ENCODE measurements at places on chromosomes 2 and 18.

GRCh38 chr18:47755102-47755456, 175.4 kb downstream of the SMAD2 start:
- no peak for DNase-seq

DNA sequence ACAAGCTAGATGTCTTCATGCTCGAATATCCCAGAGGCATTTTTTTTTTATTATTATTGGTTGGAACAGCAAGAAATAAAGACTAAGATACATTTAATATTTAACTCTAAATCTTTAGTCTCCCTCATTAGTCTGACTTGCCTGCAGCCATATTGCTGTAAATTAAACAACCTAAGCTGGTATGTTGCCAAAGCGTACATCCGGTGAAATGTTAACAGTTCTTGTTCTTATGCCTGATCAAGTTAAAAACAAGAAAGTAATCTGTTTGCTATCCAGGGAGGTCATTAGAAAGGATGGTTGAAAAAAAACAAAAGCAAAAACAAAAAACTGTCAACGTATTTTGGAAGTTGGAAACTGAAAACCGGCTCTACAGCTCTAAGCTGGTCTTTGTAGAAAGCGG, 125.9 kb upstream of the NABP1 start:
- DNase-seq = no peak

DNA sequence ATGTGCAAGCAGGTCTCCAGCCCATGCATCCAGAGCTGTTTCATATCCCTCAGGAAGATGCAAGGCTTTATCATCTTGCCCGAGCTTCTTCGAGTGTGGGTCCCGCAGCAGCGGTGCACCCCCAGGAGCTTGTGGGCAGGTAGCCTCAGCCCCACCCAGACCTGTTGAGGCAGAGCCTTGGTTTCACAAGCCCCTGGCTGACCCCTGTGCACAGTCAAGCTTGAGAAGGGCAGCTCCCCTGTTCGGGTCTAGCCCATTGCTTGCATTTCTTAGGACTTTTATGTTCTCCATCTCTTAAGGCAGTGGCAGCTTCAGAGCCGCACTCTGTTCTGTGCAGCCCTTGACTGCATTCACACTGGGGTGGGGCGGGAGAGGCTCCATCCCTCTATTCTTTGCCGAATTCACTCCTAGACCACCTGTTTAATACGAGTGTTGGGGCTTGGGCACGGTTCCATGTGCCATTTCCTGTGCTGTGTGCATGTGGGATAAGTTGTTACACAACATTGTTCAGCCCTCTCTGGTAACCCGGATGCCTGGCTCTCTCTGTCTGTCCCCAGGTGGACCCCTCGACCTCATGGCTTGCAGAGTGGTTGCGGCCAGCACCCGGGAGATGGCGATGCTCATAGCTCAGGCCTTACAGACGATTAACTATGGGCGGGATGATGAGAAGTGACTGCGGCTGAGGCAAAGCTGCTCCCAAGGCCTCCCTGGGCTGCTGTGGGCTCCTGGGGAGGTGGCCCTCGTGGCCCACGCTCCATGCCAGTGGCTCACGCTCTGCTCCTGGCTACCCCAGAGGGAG, 48.7 kb downstream of the IMPA2 start:
- DNase-seq = no peak

- DNase-seq = no peak
Observed at GRCh38 chr2:26743852-26744251, 20.2 kb upstream of the SLC35F6 start.

- DNase-seq = no peak
Observed at GRCh38 chr18:48887294-48887904, 63.4 kb downstream of the SMAD7 start.

DNA sequence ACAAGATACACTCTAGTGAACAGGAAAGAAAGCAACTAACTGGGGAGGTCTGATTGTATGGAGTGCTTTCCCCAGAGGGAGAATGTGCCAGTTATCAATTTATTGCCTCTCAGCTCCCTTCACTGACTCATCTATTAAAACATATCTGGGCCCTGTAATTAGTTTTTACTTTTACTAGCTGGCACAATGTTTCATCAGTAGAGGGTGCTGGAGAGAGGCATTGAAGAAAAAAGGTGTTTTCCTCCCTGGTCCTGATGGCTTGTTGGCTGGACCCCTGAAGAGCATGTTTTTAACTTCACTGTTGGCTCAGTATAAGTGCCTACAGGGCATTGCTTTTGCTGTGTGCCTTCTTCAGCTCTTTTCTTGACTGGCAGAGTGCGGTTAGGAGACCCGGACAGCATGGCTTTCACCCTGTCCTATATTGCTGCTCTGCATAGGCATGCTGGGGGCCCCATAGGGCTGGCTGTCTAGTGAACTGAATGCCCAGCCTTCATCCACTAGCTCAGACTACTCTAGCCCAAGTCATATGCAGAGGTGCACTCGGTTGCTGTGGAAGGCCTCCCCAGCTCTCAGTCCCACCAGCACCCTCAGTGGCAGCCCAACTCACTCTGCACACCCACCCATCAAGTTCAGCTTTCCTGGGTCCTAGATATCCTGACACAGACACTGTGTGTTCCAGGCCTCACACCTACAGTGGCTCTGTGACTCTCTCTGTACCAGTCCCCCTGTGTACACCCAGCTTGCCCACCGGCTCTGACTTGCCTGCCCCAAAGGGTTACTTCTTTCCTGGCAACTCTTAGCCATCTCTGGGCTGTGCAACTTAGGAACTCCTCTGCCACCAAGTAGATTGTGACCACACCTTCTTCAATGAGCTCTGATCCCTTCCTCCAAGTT, 62.3 kb upstream of the ACYP2 start:
- no peak for DNase-seq

GRCh38 chr2:112183327-112184025, 45.3 kb downstream of the FBLN7 start:
- DNase-seq = no peak

DNA sequence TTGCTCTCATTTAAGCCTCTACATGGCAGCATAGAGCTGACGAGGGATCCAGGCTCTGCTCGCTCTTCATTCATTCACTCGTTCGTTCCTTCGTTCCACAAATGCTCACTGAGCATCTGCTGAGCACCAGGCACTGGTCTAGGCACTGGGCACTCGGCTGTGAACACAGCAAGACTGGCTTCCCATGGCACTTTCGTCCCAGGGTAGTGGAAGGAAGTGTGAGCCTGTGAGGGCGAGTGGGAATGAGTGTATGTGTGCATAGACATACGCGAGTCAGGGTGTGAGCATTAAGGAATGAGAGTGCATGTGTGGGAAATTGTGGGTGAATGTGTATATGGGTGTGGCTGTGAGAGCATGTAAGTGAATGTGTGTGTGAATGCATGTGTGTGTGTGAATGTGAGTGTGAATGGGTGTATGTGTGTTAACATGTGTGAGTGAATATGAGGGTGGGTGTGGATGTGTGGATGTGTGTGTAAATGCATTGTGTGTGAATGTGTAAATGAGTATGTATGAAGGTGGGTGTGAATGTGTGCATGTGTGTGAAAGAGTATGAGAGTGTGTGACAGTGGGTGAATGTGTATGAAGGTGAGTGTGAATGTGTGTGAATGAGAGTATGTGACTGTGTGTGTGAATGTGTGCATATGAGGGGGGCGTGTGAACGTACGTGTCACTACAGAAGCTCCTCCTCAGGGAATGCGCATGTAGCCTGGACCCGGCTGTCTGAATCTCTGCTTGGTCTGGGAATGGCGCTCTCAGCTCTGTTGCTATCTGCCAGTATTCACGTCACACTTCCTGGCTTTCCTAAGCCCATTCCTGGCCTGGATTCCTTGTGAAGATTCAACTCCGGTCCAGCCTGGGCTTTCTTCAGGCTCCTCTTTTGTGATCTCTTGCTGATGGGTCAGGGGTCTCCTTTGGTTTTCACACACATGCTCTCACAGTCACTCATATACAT, 28.8 kb downstream of the SNORC start:
- DNase-seq = no peak

DNA sequence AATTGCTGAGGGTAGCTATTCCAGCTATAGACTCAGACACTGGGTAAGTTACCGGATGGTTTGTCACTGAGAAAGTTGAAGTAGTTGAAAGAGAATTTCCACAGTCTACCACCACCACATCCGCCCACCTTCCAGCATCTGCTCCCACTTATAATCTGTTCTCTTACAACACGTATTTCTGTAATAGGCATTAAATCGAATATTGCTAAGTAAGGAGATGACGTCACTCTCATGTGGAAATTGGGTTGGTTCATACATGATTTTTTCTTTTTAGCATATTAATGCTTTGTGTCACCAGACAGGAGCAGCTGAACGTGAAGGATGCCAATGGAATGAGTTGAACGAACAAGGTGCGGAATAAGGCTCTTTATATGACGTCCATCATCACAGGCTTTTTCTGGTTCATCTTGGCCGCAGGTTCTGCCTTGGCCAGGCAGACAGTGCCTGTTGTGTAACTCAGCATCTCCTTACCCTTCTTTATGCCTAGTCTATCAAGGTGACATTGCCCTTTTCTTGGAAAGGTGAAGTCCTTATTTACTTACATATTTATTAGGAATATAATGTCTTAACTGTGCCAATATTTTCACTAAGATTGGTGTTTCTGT, 45.9 kb downstream of the THUMPD2 start:
- DNase-seq = no peak

DNA sequence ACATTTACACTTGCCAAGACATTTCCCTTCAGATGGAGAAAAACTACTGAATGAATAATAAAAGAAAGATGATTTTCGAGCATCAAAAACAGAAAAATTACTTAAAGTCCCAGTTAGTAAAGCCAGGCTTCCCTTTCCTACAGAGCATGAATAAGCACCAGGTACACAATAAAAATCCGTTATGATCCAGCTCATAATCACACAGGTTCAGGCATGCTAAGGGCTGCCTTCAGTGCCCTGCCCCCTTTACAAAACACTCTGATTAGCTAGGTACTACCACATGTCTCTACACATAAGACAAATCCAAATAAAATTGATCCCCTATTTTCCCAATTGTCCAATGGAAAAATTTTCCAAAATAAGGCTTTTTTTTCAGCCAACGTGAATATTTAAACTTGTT, 413.2 kb upstream of the LRATD1 start:
- no peak for DNase-seq

Data from COLO829 (cell line).